Fibroblast of skin of right quadriceps (primary cell): ENCODE measurements at places on chromosomes 11 and 22.

GRCh38 chr11:97977726-97978125, 1043.0 kb upstream of the CNTN5 start:
- DNase-seq, result no peak

DNA sequence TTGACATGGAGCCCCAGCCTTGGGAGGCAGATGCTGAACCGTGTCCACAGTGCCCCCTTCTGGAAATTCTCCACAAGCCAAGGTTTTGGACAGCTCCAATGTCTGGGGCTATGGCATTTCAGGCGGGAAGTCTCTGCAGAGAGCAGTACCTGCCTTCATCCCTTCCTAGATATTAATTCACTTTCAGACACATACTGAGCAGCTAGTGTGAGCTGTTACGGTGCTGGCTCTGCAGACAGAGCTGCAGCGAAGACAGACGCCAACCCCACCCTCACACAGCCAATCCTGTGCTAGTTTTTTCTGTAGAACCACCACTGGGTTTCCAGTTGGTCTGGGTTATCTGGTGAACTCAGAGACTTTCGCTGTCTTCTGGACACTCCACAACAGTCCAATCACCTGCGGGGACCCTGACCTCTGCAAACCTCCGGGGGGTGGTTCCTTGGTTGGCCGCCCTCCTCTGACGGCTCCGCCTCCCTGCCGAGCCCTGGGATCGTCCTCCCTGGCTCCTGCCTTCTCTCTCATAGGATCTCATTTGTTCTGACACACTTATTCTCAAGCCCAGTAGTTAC, 9.1 kb downstream of the LMF2 start:
- DNase-seq, result peak; percentile 46

GRCh38 chr11:111395081-111395480, 16.0 kb upstream of the POU2AF1 start:
- no peak for DNase-seq

GRCh38 chr11:126339863-126340434, 15.5 kb upstream of the ST3GAL4 start:
- no peak for DNase-seq

DNA sequence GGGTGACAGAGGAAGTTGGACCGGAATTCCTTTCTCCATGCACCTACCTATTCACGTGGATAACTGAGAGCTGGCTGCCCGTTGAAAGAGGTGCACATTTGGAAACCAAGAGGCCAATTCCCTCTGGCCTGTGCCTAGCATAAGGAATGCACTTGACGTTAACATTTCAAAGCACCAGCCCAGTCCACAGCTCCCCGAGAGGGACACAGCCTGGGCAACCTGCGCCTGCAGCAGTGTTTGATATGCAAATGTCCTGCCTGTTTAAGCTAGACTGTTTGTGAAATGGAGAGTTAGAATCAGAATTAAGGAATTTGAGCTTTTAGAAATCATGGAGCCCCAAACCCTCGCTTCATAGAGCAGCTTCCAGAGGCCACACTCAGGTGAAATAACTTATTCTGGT, 126.1 kb downstream of the DSCAML1 start:
- no peak for DNase-seq

DNA sequence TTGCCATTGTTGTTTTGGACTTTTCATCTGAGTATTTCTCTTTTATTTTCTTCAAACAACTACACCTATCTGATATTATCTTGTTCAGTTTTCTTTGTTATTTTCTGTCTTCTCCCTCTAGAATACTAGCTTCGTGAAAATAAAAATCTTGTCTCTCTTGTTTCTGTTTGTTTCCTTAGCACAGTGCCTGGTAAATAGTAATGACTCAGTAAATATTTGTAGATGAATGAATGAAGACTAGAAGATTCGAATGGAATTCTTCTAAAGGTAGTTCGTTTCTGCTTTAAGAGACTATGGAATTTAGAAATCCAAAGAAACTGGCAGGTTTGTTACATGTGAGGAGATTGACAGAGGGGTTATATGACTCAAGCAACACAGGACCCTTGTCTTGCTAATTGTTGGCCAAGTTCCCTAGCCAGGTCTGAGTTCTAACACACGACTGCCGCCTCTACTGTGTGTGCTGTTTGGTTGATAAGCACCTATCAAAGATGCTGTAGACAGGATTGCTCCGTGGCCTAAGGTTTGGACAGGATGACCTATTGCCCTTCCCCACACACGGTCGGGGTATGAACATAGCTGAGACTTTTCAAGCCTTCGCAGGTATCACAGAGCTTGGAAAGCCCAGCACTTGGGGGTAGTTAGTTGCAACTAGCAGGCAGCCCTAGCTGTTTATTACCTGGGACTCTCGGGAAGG, 831 bp upstream of the TMEM135 start:
- DNase-seq, result no peak

- DNase-seq, result no peak
Measured at GRCh38 chr11:771617-772204, 5.6 kb downstream of the GATD1 start.

- peak; percentile 69 for DNase-seq
Measured at GRCh38 chr11:107493117-107493516, 35.5 kb upstream of the CWF19L2 start.

GRCh38 chr11:64609436-64610047, 18.5 kb downstream of the SLC22A12 start:
- no peak for DNase-seq
